ENCODE measurements at places on chromosomes 6 and 20.

- DNase-seq = no peak
Measured at GRCh38 chr6:28947831-28948270, 24.1 kb upstream of the TRIM27 start.

GRCh38 chr6:135030532-135031178, 24.0 kb downstream of the HBS1L start:
- DNase-seq = no peak

- DNase-seq = no peak
Measured at GRCh38 chr6:112983713-112984261, 636.7 kb downstream of the RFPL4B start.

DNA sequence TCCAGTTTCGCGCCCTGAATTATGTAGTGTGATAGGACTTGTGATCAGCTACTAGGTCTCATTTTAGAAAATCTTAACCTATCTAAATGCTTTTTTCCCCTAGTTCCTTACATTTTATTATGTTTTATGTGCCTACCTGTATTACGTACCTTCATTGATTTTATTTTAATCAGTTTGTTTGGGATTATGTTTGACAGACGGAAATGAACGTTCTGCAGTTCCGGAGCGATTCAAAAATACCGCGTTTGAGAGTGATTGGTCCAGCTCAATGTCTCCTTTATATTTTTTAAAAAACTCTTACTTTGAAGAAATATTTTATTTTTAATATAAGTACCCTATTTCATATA, 114.3 kb upstream of the BTN3A2 start:
- DNase-seq = no peak

DNA sequence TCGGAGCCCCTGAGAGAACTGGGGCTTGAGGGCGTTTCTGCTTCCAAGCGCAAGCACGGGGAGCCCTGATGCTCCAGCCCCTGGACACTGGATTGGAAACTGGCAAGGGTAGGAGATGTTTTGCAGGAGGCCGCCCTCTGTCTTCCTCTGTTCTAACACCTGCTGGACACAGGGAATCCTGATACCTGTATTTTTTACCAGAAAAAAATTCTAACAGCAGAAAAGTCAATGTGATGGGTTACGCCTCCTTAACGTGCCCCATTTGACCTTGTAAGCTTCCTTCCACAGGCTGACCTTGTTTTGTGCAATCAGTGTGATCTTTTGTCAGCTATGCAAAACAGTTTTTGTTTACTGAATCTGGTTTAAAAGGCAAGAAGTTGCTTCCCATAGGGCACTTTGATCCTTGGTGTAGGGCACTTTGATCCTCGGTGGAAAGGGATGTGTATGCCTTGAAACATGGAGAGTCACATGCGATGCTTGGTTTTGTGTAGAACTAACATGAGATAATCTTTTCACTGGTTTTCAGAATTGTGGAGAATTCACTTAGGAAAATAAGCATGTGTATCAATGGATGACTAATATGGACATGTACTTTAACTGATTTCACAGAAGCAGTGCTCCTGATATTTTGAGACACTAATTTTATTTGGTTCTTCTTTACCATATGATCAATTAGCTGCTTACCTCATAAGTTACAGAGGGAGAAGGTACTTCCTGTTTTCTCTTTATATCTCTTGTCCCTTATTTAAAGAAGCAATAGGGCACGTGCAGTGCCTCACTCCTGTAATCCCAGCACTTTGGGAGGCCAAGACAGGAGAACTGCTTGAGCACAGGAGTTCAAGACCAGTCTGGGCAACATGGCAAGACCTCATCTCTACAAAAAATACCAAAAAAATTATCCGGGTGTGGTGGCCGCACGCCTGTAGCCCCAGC, 59.9 kb upstream of the MAP3K4 start:
- no peak for DNase-seq

GRCh38 chr6:139762587-139763031, 388.2 kb upstream of the CITED2 start:
- no peak for DNase-seq

DNA sequence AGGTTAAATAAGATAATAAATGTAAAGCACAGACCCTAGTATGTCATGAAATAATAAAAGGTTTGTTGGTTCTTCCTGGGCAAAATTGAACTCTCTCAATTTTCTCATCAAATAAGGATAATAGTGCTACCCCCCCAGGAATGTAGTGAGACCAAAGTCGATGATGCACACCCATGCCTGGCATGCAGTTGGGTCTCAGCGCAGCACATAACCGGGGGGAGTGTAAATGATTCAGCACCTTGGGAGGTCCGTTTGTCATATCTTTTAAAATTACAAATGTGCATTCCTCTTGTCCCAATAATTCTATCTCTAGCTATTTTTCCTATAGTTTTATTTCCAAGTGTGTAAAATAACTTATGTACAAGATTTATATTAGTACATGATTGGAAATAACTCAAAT, 31.3 kb upstream of the CCDC167 start:
- no peak for DNase-seq

GRCh38 chr6:16953905-16954304, 147.9 kb upstream of the STMND1 start:
- DNase-seq = no peak

DNA sequence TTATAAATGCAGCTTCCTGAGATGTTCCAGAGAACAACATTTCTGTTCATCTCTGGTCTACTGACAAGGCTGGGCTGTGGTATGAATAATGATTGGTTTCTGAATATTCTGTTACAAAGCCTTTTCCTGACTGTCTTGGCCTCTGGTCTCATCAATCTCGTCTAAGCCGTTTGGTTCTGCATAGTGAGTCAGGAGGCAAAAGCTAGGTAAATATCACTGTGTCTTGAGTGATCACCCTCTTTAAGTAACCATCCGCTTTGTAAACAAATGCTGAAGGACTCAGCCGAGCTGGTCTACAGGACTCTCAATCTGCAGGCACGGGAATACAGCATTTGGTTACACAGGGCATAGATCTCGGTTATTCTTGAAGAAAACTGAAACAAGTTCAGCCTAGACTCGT, 511.9 kb downstream of the KIF16B start:
- DNase-seq = no peak

DNA sequence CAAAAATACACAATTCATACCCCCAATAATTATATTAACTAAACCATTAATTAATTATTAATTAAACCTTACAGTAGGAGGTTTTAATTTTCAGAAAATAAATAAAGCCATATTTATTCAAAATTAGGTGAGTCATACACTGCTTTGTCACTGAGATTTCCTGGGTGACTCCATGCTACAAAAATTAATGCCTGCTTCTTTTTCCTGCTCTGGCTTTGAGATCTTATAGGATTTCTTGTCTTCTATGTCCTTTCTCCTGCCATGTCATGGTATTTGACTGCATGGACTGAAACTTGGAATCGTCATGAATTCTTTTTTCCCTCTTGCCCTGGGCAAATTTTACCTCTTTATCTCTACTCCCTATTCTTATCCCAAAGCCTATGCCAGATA, 133.2 kb downstream of the PHACTR1 start:
- DNase-seq = no peak

GRCh38 chr6:167574431-167575151, 249.7 kb downstream of the TTLL2 start:
- DNase-seq = no peak

DNA sequence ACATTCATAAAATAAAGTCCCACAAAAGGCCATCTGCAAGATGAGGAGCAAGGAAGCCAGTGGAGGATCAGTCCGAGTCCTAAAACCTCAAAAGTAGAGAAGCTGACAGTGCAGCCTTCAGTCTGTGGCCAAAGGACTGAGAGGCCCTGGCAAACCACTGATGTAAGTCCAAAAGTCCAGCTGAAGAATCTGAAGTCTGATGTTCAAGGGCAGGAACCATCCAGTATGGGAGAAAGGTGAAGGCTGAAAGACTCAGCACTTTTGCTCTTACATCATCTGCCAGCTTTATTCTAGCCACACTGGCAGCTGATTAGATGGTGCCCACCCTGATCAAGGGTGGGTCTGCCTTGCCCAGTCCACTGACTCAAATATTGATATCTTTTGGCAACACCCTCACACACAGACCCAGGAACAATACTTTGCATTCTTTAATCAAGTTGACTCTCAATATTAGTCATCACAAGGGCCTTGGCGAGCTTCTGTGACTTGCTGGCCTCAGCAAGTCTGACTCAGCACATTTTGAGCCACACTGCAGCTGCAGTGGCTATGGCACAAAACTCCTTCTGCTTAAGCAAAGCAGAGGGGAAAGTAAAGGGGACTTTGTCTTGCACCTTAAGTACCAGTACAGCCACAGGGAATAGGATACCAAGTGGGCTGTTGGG, 1370.3 kb upstream of the CITED2 start:
- DNase-seq = no peak

- DNase-seq = no peak
Measured at GRCh38 chr6:119205911-119206618, 127.6 kb upstream of the FAM184A start.

- no peak for DNase-seq
Measured at GRCh38 chr20:33986560-33987216, 7.0 kb upstream of the RALY start.

GRCh38 chr20:56433880-56434255, 21.8 kb downstream of the CASS4 start:
- DNase-seq = no peak

- DNase-seq = no peak
Measured at GRCh38 chr6:40331545-40331944, 255.6 kb downstream of the LRFN2 start.

GRCh38 chr6:36054956-36055355, 27.3 kb downstream of the MAPK14 start:
- no peak for DNase-seq

GRCh38 chr6:97687916-97688315, 404.9 kb upstream of the MMS22L start:
- DNase-seq = no peak

DNA sequence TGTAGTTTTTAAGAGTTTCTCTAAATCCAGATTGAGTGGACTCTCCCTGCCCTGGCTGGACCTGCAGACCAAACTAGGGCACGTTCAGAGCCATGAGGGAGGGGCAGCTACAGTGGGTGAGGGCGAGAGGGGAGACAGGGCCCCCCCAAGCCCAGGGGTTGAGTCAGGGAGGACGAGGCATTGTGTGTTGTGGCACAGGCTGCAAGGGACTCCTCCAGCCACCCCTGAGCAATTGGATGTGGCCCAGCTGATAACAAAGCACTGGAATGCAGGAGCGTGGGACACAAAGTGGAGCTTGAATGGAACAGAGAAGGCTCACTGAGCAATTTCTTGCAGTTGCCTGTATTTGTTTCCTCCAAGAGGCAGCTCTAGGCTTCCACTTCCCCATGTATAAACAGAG, 43.5 kb upstream of the MYL9 start:
- no peak for DNase-seq
